ENCODE measurements at places on chromosomes 11 and 22. TPM values are rescaled to one million over a fixed set of nuclear protein-coding genes. Genes with fewer than 3 reads are reported as not detected.

TTC12 gene
- 123 TPM for polyA plus RNA-seq

ATP6V1E1 gene
- 146 TPM for polyA plus RNA-seq

USP35 gene
- 10.5 TPM for polyA plus RNA-seq

GRAP2 gene
- polyA plus RNA-seq = 5.0 TPM

ANKK1 gene
- polyA plus RNA-seq = 2.5 TPM

MS4A5 gene
- 71.6 TPM for polyA plus RNA-seq

GAB4 gene
- polyA plus RNA-seq = 10.4 TPM

CFL1 gene
- 647 TPM for polyA plus RNA-seq

PACSIN2 gene
- 43.5 TPM for polyA plus RNA-seq

PRSS23 gene
- 98.9 TPM for polyA plus RNA-seq

A4GALT gene
- polyA plus RNA-seq = 13.5 TPM

C11orf65 gene
- polyA plus RNA-seq = 69.7 TPM

SPDYC gene
- polyA plus RNA-seq = 0.80 TPM

PATE3 gene
- polyA plus RNA-seq = not detected

UBQLNL gene
- 42.8 TPM for polyA plus RNA-seq

CDCA5 gene
- polyA plus RNA-seq = 93.3 TPM

MUC15 gene
- 0.57 TPM for polyA plus RNA-seq

ANGPTL5 gene
- 0.74 TPM for polyA plus RNA-seq

CLCF1 gene
- polyA plus RNA-seq = 2.7 TPM

CRACR2B gene
- 4.9 TPM for polyA plus RNA-seq

MS4A8 gene
- 3.3 TPM for polyA plus RNA-seq

CSF2RB gene
- 4.0 TPM for polyA plus RNA-seq

FOLH1 gene
- 1.6 TPM for polyA plus RNA-seq

UCP2 gene
- 52.3 TPM for polyA plus RNA-seq

HINFP gene
- polyA plus RNA-seq = 38.3 TPM

IGLL1 gene
- polyA plus RNA-seq = 36.9 TPM

CAVIN3 gene
- 237 TPM for polyA plus RNA-seq

EHF gene
- polyA plus RNA-seq = 3.5 TPM

XRRA1 gene
- 137 TPM for polyA plus RNA-seq

NAALAD2 gene
- polyA plus RNA-seq = 23.8 TPM

VSIG10L2 gene
- not detected for polyA plus RNA-seq

CST6 gene
- polyA plus RNA-seq = 3.0 TPM

CASP5 gene
- 0.37 TPM for polyA plus RNA-seq

PANX3 gene
- 0.18 TPM for polyA plus RNA-seq

F2 gene
- 0.47 TPM for polyA plus RNA-seq

SCN3B gene
- 2.4 TPM for polyA plus RNA-seq

NELL1 gene
- 7.0 TPM for polyA plus RNA-seq

IGLL5 gene
- polyA plus RNA-seq = 9.8 TPM

VWA5A gene
- polyA plus RNA-seq = 28.3 TPM

RCOR2 gene
- 7.9 TPM for polyA plus RNA-seq

BAIAP2L2 gene
- polyA plus RNA-seq = 6.6 TPM

C11orf97 gene
- polyA plus RNA-seq = 25.2 TPM

CDC42EP2 gene
- 5.1 TPM for polyA plus RNA-seq

TSKU gene
- polyA plus RNA-seq = 25.9 TPM

TEAD1 gene
- polyA plus RNA-seq = 24.6 TPM

SLCO2B1 gene
- polyA plus RNA-seq = 18.2 TPM

MS4A2 gene
- polyA plus RNA-seq = 2.0 TPM

JAM3 gene
- 81.0 TPM for polyA plus RNA-seq

XRCC6 gene
- polyA plus RNA-seq = 621 TPM

DEPDC7 gene
- polyA plus RNA-seq = 47.7 TPM

SMTNL1 gene
- 2.0 TPM for polyA plus RNA-seq

OR10D3 gene
- polyA plus RNA-seq = not detected

CYP2R1 gene
- polyA plus RNA-seq = 50.8 TPM

All from testis (tissue), 5 donors.